ENCODE measurements at places on chromosomes 2 and 18. TPM values are rescaled to one million over a fixed set of nuclear protein-coding genes. Genes with fewer than 3 reads are reported as not detected.

The IL36A gene
- not detected for total RNA-seq

The SLC66A3 gene
- total RNA-seq = 53.7 TPM

The WDPCP gene
- 20.8 TPM for total RNA-seq

The GALNT5 gene
- total RNA-seq = 24.0 TPM

The CEBPZOS gene
- total RNA-seq = 6.9 TPM

The CCDC121 gene
- 7.3 TPM for total RNA-seq

The ACVR1C gene
- total RNA-seq = 2.6 TPM

The OSBPL6 gene
- total RNA-seq = 35.4 TPM

The TUBB8B gene
- not detected for total RNA-seq

The CLIP4 gene
- total RNA-seq = 75.9 TPM
